H54 (cell line): ENCODE measurements at places on chromosomes 5 and 9.

DNA sequence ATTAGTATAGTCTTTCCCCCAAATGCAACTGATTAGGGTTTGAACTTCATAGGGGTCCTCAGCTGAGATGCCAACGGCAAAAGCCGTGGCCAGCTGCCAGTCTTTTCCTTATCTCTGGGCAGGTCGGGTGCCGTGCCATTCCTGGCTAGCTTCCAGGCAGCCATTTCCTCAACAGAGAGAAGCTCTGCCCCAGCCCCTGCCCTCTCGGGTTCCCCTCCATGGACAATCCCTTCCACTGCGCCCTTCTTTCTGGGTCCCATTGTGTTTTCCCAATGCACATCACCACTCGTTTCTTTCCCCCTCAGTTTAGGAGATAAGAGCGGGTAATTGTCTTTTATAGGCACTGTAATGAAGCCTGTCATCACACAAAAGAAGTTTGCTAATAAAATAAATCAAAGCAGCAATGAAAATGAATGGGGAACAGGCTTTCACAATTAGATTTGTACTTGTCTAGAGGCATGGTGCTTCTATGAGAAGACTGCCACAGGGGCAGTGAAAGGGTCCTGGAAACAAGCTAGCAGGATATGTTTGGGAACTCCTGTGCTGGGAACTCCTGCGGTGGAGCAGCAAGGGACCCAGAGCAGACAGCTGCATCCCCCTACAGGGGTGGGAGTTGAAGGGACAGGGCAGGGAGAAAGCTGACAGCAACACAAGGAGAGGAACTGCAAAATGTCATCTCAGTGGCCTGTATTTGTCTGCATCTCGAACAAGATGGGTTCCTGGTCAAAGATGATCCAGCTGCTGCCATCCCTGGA lies 48.0 kb upstream of the SAP30L start:
- DNase-seq, result no peak

GRCh38 chr5:151126199-151126645 lies 31.4 kb downstream of the ANXA6 start:
- DNase-seq, result peak; percentile 80

DNA sequence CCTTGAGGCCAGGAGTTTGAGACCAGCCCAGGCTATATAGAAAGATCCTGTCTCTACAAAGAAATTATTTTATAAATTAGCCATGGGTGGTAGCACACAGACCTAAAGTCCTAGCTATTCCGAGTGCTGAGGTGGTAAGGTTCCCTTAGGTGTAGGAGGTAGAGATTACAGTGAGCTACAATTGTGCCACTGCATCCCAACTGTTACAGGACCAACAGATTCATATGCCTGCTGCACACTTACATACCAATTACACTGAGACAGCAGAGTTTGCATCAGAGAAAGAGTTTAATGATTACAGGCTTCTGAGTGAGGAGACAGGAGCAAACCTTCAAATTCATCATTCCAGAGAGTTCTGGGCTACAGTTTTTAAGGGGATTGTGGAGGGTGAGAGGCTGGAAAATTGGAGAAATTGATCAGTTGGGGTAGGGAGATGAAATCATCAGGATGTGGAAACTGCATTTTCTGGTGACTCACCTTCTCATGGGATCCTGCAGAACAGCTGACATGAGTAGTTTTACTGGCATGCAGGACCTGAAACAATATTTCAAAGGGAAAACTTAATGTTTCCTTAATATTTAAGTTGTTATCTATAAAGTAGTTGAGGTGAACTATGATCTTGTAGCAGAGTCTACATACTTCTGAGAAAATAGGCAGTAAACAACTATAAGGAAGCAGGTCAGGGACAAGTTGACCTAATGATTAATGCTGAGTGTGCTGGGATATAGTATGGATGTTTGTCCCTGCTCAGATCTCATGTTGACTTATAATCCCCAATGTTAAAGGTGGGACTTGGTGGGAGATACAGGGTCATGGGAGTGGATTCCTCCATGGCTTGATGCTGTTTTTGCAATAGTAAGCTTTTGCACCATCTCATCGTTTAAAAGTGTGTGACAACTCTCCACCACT lies 54.7 kb downstream of the ANXA2R start:
- no peak for DNase-seq

GRCh38 chr5:181207214-181207959 lies 2.4 kb upstream of the TRIM7 start:
- DNase-seq, result peak; percentile 58

DNA sequence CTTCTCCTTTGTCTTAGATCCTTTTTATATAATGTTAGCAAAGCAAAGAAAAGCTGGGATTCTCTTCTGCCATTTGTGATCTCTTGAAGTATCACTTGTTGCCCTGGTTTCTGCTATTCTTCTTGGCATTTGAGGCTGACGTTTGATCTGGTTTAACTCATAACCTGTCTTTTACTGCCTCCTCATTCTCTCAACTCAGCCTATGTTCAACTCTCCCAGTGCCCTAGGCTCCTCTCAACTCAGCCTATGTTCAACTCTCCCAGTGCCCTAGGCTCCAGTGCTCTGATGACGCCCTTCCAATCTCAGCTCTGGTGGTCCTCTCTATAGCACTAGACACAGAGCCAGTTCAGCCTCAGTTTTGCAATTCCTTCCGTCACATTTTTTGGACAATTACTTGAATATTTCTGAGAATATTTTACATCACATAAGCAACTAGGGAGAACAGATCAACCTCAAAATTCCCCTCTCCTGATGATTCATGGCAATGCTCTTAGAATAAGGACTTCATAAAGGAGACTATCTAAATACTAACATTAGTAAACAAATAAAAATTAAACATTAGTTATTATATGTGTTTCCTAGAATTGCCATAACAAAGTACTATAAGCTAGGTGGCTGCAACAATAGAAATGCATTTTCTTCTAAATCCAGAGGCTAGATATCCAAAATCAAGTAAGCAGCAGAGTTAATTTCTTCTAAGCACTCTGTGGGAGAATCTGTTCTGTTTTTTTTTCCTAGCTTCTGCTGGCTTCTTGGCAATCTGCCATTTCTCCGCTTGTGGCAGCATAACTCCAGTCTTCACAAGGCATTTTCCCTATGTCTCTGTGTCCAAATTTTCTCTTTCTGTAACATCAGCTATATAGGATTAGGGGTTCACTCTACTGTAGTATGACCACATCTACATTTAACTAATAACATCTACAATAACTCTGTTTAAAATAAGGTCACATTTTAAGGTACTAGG lies 662.1 kb upstream of the FTMT start:
- DNase-seq, result no peak

- no peak for DNase-seq
Measured at GRCh38 chr5:159807586-159807985, 108.7 kb upstream of the ADRA1B start.
